ENCODE measurements at places on chromosomes 3 and 15. TPM values are rescaled to one million over a fixed set of nuclear protein-coding genes. Genes with fewer than 3 reads are reported as not detected.

GRCh38 chr3:120172070-120172469 is 77.8 kb upstream of the GSK3B start:
- peak; percentile 79 for DNase-seq

- DNase-seq = no peak
Observed at GRCh38 chr3:190568036-190568435, 54.2 kb downstream of the IL1RAP start.

DNA sequence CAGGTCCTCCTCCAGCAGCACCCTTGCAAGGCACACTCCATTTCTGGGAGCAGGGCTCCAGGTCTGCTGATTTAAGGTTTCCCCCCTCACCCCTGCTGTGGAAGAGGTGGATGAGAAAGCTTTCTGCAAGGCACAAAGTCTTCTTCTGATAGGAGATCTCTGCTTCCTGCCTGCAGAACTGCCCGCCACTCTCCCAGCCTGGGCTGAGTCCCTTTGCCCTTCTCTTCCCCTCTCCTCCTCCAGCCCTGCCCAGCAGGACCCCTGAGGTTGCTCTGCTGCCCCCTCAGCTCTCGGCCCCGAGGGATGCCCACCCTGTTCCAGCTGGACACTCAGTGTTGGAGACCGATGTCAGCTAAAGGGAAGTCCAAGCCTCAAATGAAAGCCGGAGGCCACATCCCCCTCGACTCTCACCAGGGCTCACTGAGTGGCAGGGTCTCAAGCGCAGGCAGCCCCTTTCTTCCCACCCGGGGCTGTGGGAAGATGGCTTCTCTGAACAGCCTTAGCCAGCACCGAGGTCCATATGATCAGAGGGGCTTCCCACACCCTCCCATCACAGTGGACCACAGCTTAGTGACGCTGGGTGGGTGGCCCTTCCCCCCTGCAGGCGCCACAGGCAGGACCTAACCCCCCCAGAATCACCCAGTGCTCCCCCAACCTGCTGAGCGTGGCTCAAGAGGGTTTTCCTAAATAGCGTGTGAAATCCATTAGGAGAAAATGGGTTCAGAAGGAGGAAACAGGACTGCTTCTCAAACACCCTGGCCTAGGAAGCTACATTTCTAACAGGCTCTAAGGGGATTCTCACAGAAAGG is 4.0 kb downstream of the ATP10A start:
- no peak for DNase-seq

- DNase-seq = peak; percentile 11
Observed at GRCh38 chr15:45314960-45315359, 62.9 kb downstream of the SLC28A2 start.

GRCh38 chr3:197227780-197228574 is 70.4 kb downstream of the DLG1 start:
- no peak for DNase-seq

GRCh38 chr15:77107068-77107467 is 36.2 kb upstream of the TSPAN3 start:
- DNase-seq = no peak

GRCh38 chr15:88998980-88999713 is 86.0 kb upstream of the MFGE8 start:
- DNase-seq = no peak

- no peak for DNase-seq
Observed at GRCh38 chr15:58477170-58477569, 45.4 kb downstream of the LIPC start.

DNA sequence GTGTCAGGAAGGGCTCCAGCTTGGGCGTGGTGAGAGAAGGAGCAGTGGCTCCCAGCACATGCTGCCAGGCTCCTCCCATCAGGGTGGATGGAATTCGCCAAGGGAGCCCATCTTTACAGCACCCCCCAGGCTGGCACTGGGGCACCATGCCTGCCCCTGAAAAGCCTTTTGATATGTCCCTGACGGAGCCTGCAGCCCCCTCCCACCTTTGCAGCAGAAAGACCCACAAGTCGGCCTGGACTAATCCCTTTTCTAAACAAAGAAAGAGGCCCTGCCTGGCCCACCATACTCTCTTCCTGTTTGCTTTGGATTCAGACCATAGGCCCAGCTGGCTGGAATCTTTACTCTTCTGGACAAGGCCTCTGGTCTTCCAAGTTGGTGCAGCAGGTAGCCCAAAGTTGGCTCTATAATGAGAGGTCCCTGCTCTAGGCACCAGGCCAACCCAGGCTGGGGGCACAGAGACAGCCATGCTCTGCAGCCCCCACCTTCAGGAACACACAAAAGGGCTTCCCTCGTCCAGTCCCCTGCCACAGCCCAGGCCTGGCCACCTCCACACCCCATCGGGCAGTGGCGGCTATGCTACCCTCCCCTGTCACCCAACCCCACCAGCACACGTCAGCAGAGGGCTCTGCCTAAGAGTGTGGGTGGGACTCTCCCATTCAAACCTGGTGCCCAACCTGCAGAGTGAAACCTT is 5.4 kb downstream of the ANPEP start:
- DNase-seq = peak; percentile 58

- DNase-seq = peak; percentile 45
Observed at GRCh38 chr3:113255100-113255853, 43.9 kb downstream of the BOC start.

GRCh38 chr3:160886421-160886820 is 130.4 kb downstream of the PPM1L start:
- DNase-seq = no peak

- DNase-seq = no peak
Observed at GRCh38 chr3:20736287-20736852, 550.4 kb upstream of the SGO1 start.

DNA sequence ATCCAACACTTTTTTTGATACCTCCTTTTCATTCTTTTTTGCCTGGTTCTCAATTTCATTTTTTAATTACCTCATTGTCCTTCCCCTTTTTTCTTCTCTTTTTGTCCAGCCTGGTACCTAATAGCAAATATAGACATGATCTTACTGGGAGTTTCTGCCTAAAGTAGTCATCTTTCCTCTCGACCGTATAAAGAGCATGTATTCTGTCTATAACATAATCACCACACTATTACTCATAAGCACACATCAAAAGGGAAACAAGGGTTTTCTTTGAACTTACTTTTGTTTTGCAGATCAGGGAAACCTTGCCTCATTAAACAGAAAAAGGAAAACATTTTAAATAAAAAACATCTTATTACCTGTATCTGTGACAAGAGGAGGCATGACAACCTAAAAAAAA is 33.0 kb downstream of the FAM98B start:
- DNase-seq = peak; percentile 58

DNA sequence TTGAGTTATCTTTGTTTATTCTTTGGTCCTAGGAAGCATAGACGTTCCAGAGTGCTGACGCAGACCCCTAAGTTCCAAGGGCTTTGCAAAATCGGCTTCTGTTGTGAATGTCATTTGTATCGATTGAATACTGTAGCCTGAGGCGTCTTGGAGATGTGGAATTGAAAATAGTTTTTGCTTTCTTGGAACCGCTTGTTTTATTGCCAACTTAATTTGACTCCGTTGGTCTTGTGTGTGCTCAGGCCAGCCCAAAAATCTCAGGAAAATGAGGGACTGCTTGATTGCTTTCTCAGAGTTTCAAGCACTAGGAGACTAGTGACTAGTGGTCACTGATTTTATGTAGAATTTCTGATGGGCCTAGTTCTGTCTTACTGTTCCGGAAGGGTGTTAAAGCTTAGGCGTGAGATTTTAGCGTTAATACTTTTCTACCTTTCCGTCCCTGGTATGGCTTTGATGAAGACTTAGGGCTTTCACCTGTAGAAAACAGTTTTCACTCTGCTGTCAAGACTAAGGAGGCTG is 263 bp upstream of the UTS2B start:
- peak; percentile 93 for DNase-seq

DNA sequence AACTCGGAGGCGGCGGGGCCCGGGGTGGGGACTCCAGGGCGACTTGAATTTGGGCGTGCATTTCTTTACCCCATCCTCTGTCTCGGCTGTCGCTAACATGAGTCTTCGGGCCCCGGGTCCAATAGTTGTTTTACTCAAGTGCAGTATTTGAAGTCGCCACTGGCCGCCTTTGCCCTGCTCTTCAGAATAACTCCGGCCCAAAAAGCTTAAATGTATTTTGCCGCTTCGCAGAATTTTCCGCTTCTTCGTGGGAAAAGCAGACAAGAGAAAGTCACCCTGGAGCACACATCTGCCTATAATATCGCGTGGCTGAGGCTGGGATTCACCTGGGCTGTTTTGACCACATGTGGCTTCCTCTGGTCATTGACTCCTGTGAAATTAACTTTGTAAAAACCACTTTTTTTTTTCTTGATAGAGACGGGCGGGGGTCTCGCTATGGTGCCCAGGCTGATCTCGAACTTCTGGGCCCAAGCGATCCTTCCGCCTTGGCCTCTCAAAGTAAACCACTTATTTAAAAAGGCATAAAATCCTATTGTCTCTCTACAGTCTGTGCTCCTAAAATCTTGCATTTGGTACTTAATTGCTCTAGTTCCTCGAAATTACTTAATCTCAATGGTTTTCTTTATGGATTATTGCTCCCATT is 676 bp downstream of the CNOT10 start:
- DNase-seq = peak; percentile 13

DNA sequence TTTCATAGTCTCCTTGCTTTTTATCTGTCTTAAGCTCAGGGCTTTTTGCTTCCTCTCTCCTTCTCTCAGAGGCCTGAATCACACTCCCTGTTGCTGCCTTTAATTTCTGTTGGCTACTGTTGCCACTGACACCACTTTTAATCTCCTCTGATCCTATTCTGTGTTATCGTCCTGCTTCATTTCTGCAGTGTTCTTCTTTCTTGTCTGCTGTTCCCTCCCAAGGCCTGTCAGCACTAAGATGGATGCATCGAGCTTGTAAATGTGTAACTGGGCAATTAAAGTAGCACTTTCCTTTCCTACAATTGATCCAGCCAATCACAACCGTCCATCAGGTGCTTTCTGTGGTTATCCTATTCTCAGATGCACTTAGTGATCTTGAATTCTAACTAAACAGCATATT is 71.3 kb upstream of the VEPH1 start:
- no peak for DNase-seq

DNA sequence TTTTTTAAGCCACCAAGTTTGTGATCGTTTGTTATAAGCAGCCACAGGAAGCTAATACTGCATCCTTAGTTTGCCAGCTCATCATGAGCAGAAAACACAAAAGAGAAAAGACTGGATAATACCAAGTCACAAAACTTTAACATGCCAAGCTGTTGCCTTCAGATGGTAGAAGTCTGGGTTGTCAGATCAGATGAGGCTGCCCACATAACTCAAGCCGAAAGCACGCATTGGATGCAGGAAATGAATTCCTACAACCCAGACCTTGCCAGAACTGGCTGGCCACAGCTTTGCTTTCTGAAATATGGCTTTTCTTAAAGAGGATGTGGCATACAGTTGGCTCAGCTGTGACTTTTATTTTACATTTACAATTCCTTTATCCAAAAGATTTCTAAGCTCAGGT is 118.3 kb upstream of the NEO1 start:
- DNase-seq = peak; percentile 21

DNA sequence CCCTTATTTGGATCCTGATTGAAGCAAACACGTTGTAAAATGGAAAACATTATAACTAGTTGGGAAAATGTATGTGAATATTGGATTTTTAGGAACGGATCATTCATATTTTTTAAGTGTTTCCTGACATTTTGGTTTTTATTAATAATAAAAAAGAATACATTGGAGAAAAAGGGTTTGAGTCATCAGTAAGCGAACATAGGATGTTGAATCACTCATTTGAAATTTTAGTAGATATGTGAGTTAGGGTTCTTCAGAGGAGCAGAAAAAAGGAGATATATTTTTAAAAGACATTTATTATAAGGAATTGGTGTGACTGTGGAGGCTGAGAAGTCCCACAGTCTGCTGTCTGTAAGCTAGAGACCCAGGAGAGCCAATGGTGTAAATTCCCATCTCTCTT is 258.5 kb downstream of the PTPRG start:
- DNase-seq = peak; percentile 34

- no peak for DNase-seq
Observed at GRCh38 chr15:58419803-58420524, 11.8 kb upstream of the LIPC start.

DNA sequence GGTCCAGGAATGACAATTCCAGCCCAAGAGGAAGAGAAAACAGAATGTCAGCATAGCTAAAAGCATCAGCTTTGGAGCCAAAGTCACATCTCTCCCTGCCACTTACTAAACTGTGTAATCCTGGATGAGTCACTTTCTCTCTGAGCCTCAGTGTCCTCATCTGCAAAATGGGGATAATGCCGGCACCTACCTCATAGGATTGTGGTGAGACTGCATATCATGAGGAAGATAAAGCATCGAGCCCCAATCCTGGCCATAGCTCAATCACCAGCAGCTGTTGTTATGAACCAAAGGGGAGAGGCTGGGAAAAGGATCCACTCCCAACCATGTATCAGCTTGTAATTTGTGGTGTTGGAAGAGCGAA is 9.1 kb downstream of the SLC6A1 start:
- no peak for DNase-seq

RLBP1 gene
- not detected for total RNA-seq

PLA2G4D gene
- not detected for total RNA-seq

LSAMP gene
- 8.1 TPM for total RNA-seq

NEO1 gene
- 16.3 TPM for total RNA-seq

POPDC2 gene
- total RNA-seq = under 0.01 TPM

GOLGA6B gene
- not detected for total RNA-seq

ACP3 gene
- total RNA-seq = 0.54 TPM

GP9 gene
- not detected for total RNA-seq

RNF111 gene
- 20.1 TPM for total RNA-seq

MYO1E gene
- total RNA-seq = 37.3 TPM

SHC4 gene
- 2.5 TPM for total RNA-seq
